ENCODE measurements at places on chromosomes 1 and 21.
A peak's percentile ranks its signal among the peaks of the same experiment; 100 is the strongest.

GRCh38 chr1:226940806-226941067 is 643 bp downstream of the COQ8A start:
- no peak for DNase-seq

DNA sequence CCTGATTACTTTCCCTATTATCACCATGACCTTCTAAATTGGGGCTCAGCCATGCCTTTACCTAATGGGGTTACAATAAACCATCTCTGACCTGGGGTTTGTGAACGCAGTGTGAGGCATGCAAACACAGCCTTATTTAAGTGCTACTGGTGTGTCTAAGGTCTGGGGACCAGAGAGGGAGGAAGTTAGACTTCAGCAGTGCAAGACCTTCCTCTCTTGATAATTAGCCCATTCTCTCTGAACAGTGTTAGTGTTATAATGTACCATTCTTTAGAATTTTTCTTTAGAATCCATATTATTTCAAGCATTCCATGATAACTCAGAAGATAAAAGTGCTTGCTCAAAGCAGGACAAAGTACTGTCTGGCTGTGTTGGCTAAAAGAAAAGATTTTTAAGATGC is 10.5 kb upstream of the LRRC8D start:
- DNase-seq, result no peak

DNA sequence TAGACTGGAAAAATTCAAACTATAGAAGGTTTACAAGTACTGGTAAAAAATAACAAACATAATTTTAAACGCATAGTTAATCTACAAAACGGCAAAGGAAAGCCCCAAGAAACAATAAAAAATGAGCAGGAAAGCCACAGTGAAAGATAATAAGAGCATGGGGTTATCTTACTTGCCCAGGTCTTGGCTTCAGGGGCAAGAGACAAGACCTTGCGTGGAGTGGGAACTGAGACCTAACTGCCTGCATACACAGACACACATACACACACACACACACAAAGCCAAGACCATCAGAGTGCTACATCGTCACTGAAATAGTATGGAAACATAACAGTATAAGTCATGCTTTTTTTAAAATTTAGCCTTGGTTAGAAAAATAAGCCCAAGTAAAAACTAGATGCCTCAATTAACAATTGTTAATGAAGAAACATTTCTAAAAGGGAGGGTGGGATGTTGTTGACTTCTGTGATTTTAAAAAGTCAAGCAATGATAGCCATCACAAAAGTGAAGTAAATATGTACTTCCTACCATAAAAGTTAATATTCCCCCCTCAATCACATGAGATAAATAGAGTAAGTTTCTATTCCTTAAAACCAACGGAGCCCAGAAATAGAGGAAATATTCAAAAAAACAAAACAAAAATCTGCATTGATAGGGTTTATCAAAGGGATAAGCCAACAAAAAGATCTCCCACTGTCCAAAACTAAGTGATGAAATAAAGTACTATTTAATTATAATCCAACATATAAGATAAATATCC is 29.4 kb upstream of the CRP start:
- DNase-seq, result no peak

- peak; percentile 84 for DNase-seq
Measured at GRCh38 chr1:6343506-6344405, 49.8 kb downstream of the ACOT7 start.

- no peak for DNase-seq
Measured at GRCh38 chr1:231446138-231446537, 24.1 kb upstream of the EGLN1 start.

GRCh38 chr1:169133801-169134502 is 27.5 kb downstream of the ATP1B1 start:
- DNase-seq, result no peak

DNA sequence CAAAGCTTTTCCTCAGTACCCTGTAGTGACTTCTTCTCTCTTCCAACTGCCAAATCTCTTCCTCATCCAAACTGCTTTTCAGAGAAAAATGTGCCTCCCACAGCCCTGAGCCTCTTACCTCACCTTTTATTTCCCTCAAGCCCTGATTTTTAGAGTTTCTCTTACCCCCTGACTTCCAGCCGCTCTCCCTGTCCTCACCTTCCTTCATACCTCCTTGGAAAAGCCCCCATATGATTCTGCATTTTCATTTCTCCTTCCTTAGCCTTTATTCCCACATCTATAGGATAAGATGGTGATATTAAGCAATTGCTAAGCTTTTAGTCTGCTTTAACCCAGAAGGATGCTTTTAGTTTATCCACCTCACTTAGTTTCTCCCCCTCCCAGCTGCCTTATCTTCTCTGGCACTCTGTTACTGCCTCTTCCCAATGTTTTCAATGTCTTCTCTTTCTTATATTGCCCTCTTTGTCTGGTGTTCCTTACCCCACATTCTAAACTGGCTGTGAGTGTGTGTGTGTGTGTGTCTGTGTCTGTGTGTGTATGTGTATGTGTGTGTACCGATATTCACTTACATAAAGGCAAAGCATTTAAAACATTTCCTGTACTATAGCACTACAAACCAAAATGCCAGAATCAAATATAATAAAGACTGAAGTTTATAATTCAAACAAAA is at the start of gene CD1B:
Gene CD1B (minus strand): TSS at position 51 of the 670 bp plus-strand sequence. CDS start 108 bp downstream, outside the sequence.
- DNase-seq, result no peak

DNA sequence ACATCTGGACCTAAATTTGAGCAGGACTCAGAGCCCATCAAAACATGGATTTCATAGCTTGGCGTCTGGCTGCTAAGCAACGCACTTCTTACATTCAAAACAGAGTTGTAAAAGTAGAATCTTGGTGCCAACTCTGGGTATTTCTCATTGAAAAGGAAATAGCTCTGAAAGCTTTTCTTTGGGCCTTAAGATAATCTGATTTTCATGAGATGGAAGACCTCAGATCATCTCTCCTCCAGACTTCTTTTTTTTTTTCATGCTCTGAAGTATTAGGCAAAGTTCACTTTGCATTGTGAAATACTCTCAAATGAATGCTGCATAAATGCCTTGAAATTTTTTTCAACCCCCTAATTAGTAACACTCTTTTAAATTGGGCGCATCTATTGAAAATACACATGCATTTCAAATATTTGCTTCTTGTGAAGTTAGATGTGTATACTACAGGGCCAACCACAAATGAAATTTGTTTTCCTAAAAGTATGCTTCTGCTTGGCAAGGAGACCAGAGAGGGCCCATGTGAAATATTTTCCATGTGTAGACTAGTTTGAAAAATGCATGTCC is 4.2 kb downstream of the ADAMTS5 start:
- DNase-seq, result no peak

GRCh38 chr1:112633628-112634027 is 14.0 kb downstream of the CAPZA1 start:
- DNase-seq, result no peak

GRCh38 chr1:224779536-224779935 is 149.9 kb upstream of the DNAH14 start:
- no peak for DNase-seq

- no peak for DNase-seq
Measured at GRCh38 chr1:53043271-53043670, 18.7 kb upstream of the PODN start.

DNA sequence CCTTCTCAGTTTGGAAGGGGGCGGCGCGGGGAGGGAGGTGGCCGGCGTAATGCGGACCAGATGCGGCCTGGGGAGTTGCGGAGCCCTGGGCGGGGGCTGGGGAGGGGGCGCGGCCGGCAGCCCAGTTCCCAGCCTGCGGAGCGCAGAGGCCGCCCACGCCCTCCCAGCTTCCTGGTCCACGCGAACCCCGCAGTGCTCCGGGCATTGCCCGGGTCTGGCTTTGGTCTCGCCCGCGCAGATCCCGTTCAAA is 695 bp downstream of the DMBX1 start:
- DNase-seq, result no peak

- DNase-seq, result no peak
Measured at GRCh38 chr1:110280126-110280525, 59.1 kb upstream of the RBM15 start.

DNA sequence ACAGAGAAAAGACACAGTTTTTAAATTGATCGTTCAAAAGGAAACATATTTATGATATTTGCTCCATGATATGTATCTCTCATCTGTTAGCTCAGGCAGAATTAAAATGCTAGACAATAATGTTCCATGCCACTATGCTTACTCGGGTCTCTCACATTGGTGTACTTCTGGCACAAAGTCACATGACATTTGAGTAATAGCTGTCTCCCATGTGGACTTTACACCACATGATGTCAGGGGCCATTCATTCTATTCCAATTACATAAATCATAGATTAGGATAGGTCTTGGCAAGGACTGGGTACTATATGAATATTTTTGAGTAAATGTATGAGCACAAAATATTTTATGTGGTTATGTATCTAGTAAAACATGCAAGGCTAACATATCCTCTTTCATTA is 648.4 kb downstream of the PLA2G4A start:
- DNase-seq, result no peak

- DNase-seq, result no peak
Measured at GRCh38 chr21:26736449-26736848, 108.8 kb downstream of the ADAMTS1 start.

DNA sequence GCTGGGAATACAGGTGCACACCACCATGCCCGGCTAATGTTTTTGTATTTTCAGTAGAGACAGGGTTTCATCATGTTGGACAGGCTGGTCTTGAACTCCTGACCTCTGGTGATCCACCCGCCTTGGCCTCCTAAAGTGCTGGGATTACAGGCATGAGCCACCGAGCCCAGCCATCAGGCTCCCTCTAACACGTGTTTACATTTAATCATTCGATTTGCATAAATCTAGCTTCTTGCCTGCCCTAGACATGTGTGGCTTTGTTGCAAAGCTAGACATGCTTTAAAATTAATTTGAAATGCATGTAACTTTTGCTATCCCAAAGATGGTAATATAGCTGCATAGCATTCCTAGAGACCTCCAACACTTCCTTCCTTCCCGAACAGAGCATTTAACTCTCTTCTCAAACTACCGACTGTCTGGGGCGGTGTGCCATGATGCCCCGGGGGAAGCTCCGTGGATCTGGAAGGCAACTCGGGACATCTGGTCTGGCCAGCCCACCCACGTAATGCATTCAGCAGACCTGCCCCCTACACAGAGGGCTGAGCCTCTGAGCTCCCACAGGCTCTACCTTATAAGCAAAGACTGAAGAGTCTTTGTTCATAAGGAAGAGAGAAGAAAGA is 34.6 kb upstream of the NID1 start:
- no peak for DNase-seq

DNA sequence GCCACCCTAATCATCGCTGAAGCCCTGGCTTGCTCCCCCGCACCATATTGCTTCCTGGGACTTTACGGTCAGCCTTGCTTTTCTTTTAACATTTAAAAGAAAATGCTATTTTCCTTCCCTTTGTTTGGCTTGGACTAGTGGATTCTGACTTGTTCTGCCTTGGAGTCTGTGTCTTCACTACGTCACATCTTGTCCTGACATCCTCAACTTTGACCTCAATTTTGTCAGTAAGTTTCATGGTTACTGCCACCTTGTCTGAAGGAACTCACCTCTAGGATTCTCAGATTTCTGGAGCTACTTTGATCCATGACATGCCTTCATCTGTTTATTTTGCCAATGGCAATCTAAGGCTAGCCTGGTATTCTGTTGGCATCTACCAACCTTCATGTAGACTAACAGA is 4.3 kb downstream of the RNASEL start:
- no peak for DNase-seq

DNA sequence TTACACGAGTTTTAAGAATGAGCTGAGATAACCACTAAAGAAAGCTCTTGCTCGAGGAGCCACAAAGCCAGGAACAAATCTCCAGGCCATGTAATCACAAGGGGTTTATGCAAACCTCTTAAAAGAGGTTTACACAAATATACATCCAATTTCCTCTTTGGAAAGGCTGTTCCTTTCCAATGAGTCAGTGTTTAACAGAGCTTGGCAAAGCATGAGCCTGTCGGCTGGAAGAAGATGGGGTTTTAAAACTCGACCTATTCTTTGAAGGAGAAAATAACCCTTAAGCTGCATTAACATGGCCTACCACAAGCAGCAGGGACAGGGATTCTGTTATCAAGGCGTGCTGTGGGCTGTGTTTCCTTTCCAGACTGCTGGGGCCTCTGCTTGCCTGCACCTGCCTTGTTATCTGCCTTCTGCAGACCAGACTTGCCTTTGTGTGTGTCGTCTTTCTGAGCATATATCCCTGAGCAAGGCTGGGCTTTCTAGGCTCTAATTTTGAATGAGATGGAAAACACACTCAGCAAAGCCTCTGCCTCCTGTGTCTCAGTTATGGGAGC is 40.6 kb upstream of the CYP2J2 start:
- DNase-seq, result no peak

DNA sequence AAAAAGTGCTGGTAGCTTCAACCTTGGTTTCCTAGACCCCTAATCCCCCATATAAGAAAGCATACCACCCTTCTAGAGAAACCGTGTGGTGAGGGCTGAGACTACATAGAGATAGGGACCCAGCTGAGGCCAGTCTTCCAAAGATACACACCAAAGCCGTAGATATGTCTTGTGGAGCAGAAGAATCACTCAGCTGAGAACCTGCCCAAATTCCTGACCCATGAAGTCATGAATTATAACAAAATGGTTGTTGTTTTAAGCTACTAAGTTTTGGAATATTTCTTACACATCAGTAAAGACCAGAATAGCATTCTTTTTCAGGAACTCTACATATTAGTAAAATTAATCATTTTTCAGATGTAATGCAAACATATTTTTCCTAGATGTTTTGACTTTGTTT is 3.3 kb upstream of the SNRPE start:
- DNase-seq, result no peak

DNA sequence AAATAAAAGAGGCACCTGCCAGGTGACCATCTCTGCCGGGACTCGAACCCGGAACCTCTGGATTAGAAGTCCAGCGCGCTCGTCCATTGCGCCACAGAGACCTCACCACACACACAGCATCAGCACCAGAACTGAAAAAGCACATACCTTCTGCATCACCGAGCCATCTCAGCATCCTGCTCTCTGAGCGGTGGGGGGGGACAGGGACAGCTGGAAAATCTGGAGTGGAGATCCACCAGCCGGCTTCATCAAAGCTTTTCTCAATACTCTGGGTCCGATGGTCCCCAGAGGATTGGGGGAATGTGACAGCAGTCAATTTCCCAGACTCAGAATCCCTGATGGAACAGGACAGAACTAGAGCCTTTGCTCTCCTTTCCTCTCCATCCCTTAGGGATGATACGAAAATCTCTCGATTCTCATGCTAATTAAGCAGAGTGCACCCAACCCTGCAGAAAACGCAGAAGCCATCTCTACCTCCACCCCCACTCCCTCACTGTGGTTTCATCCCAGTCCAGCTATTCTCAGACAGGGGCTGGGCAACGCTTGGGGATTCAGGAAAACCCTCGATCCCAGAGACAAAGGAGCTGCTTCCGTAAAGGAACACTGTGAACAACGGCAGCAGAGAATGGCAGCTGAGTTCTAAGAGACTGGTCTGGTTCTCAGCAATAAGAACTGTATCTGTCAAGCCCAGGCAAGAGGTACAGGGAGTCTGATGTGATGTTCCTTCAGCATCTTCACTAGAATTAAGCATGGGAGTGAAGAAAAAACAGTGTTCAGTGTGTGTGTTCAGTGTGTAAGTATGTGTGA is 29.6 kb upstream of the CADM3 start:
- no peak for DNase-seq

All from ureter (tissue), 1 donor.